ENCODE measurements at places on chromosomes 12 and 14.
A peak's percentile ranks its signal among the peaks of the same experiment; 100 is the strongest.

GRCh38 chr14:40402957-40403356 lies 970.7 kb upstream of the FBXO33 start:
- DNase-seq, result no peak

- DNase-seq, result no peak
These were observed 183.6 kb upstream of the PZP start for GRCh38 chr12:9391815-9392214.

- peak; percentile 81 for DNase-seq
These were observed 48.1 kb upstream of the BCL11B start for GRCh38 chr14:99320105-99320572.

DNA sequence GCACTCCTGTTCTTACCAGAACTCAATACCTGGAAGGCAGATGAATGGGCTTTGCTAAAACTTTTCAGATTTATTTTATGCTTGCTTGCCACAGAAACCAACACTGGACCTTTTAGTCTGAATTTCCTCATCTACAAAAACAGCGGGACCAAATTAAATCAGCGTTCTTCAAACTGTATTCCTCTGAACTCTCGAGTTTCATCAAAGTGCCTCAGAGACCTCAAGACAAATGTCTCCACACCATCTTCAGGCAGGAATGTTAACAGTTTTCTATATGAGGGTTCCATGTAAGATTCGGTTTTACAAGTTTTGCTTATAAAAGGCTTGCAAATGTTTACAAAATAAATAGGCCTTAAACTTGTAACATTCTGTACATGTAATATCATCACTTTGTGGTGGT lies 74.6 kb downstream of the MED13L start:
- no peak for DNase-seq

- no peak for DNase-seq
These were observed 58.9 kb upstream of the EEA1 start for GRCh38 chr12:92987846-92988621.

GRCh38 chr12:128966203-128966810 lies 113.0 kb downstream of the GLT1D1 start:
- DNase-seq, result no peak

DNA sequence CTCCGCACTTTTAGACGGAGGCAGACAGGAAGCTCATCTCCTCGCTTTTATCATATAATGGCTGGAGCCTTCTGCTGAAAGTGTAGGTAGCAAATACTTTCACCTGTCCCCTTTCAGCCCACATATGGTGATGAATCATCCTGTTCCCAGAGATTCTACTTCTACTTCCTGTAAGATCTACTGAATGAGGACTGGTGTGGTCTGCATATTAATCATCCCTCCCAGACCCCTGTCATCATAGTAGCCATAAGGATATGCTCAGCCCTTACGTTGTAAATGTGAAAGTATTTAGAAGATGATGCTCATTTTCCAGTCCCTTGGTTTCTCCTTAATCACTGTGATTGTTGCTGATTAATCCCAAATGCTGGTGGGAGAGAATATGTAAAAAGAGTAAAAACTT lies 268.2 kb upstream of the GRIP1 start:
- no peak for DNase-seq

GRCh38 chr12:126033751-126034150 lies 968.5 kb downstream of the AACS start:
- DNase-seq, result no peak

DNA sequence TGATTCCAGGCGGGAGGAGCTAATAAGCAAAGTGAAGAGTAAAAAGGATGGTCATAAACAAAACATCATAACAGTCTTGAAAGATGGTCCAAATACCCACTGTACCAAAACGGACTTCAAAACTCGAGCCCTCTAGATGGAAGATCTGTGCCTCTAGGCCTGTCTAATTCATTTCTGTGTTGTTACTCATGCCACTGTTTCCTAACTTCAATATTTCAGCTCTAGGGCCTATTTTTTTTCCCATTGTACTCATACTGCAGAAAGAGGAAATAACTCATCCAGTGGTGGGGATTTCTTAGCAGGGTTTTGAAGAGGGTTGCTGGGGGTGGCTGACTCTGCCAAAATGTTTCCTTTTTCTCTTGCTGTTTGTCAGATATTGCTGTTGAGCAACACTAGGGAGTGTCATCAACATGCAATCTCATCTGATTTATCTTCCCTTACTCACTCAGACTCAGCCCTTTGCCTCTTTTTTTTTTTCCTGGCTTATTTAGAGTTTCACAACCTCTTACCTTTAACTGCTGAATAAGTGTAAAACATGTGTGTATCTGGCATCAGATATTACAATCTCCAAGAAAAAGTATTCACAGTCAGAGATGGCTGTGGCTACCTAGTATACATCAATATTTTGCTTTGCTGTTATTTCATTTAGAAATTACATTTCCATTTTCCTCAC lies 189.6 kb downstream of the DUSP6 start:
- DNase-seq, result no peak

DNA sequence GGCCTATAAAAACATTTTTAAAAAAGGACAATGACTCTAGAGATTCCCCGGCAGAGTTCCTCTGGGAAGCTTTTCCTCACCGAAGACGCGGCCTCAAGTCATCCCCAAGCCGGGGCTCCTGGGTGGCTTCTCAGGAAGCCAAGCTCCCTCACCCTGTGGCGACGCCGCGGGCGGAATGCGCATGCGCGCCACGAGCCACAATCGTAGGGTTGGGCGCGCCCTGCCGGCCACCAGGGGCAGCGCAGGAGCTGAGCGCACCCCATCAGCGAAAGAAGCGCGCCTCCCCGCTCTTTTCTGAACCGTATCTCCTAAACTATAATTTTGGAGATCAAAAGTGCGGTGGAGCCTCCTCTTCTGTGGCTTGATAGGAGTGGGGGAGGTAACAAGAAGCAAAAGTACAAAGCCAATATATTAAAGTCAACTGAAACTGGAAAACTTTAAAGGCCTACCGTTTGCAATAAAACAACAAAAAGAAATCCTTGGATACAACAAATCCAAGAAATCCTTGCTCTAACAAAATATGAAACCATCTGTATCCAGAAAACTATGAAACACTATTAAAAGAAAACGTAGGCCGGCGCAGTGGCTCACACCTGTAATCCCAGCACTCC lies 17.4 kb upstream of the CHFR start:
- peak; percentile 76 for DNase-seq

GRCh38 chr12:125690841-125691240 lies 625.6 kb downstream of the AACS start:
- DNase-seq, result no peak

GRCh38 chr12:13252616-13253015 lies 56.1 kb downstream of the EMP1 start:
- no peak for DNase-seq

GRCh38 chr12:55074806-55075205 lies 51.4 kb upstream of the OR9K2 start:
- DNase-seq, result no peak

DNA sequence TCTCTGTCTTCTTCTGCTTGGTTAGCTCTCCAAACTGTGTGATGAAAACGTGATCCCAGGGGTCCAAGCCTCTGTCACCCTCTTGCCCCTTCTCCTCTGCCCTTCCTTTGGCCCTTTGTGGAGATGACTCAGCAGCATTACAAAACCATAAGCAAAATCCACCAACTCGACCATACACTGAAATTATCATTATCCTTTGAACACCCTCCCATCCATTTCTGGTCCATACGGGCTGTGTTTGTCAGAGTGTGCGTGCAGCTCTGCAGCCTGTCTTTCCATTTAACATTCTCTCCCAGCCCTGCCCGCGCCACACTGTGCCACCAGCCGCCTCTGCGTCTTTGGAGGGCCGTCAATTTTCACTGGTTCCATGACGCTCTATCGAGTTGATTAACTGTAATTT lies 69.2 kb downstream of the SLC25A47 start:
- no peak for DNase-seq

- no peak for DNase-seq
These were observed 193.7 kb upstream of the HMGA2 start for GRCh38 chr12:65630555-65630954.

- DNase-seq, result no peak
These were observed 12.7 kb downstream of the ASB2 start for GRCh38 chr14:93963692-93964091.

GRCh38 chr14:24935796-24936195 lies 114.2 kb downstream of the STXBP6 start:
- DNase-seq, result no peak

GRCh38 chr12:60070552-60070951 lies 474.7 kb downstream of the SLC16A7 start:
- DNase-seq, result no peak

GRCh38 chr12:127813147-127813546 lies 453.8 kb upstream of the TMEM132C start:
- DNase-seq, result no peak

GRCh38 chr12:26938701-26939062 lies 412 bp downstream of the FGFR1OP2 start:
- DNase-seq, result no peak

- DNase-seq, result no peak
These were observed 450.6 kb downstream of the ZFP36L1 start for GRCh38 chr14:68342216-68342763.
